Substantia nigra (tissue), 51 donors: ENCODE measurements at places on chromosomes 3 and 15.

GRCh38 chr15:63888146-63888545 lies 54.4 kb upstream of the HERC1 start:
- DNase-seq = no peak

DNA sequence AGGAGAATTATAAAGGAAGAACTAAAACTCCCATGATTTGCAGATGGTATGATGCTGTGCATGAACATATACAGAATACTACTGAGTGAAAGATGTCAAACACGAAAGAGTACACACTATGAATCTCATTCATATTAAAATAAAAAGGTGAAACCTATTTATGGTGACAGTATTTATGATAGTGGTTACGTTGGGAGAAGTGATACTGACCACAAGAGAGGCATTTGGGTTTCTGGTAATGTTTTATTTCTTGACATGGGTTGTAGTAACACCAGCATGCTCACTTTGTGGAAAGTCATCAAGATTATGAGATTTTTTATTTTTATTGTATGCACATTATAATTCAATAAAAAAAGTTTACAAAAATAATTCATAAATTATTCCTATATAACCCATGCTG lies 324.0 kb downstream of the GAP43 start:
- no peak for DNase-seq

DNA sequence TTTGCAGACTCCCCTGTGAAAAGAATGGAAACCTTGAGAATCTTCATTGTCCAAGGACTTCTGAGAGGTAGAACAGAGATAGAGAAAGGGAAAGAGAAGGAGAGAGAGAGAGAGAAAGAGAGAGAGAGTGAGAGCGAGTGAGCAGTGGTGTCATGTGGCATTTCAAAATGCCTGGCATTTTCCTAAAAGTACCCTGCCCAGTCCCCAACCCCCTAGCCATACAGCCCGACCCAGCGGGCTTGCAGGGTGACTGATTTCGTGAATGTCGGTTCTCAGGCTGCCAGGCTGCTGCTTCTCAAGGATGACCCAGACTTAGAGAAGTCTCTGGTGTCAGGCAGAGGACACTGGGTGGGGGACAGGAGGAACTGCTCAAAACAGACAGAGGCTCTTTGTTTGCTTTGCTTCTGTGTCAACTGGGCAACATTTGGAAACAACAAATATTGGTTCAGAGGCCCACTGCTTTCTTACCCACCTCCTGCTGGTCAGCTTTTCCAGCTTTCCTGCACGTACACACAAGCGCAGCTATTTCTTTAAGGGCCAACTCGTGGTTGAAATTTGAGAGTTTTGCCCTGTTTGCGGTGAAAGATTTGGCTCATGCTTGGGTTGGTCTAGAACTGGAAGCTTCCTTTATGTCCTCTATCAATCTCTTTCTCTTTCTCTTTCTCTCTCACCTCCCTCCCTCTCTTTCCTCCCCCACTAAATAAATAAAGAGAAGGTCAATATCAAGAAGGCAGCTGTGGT lies 3.7 kb upstream of the TF start:
- peak; percentile 48 for DNase-seq

DNA sequence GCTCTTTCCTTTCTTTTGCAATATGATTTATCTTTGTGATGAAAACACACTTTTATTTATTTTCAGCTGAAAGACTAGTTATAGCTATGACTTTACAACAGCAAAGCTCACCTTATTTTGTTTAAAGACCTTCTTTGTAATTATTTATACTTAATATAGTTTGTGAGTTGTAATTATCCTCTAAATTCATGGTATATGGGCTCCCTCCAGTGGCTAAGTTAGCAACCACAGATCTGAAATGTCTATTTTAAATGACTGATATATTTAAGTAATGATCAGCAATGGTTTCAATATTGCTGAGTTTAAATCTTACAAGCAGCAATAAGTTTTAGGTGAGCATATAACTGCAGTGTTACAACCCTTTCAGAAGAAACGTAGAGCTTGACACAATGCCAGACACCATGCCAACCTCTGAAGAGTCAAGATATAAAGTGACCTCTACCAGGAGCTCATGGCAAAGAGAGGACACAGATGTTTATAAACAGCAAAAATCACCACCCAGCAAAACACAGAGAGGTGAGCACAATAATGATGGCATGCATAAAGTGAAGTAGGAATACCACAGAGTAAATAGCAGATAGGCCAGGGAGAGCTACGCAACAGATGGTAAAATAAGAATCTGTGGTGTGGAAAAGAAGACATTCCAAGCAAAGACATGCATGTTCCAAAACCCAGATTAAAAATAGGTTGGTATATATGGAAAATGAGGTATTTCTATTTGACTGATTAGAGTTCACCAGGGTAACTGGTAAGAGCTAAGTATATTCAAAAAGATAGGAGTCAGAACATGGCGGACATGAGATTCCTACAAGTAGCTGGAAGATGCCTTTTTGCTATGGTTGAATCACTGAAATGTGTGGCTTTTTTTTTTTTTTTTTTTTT lies 143.7 kb upstream of the ZNF385D start:
- DNase-seq = no peak

- DNase-seq = no peak
Observed at GRCh38 chr3:193917158-193917557, 218.8 kb upstream of the HES1 start.

- peak; percentile 64 for DNase-seq
Observed at GRCh38 chr3:13493867-13494441, 13.8 kb downstream of the HDAC11 start.

DNA sequence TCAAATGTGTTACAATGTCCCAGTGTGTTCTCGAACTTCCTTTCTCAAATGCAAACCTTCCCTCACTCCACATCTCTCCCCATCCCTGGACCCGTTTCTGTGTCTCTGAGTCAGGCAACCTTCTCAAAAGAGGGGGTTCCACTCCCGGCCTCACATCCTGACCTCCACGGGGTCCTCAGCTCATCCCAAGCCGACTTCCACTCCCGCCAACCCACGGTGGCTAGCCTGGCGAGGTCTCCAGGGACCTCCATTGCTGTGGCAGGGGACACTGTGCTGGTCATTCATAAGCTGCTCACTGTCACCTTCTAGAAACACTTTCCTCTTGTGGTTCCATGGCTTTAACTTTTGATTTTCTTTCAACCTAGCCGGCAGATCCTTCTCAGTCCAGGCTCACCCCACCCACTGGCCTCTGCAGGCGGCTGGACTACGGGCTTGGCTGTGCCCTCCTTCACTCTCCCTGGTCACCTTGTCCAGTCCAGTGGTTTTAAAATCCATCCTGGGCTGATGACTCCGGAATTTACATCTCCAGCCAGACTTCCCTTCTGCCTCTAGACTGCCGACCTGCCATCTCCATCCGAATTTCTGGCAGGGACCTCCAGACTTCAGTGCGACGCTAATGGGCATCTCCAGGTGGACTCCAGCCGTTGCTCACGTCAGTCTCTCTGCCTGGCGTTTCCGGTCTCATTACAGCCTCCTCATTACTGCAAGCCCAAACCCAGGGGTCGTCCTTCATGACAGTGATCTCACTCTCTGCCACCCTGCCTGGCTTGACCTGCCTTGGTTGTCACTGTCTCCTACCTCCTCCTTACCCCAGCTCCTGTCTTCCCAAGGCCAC lies 20.0 kb downstream of the ABTB1 start:
- no peak for DNase-seq

GRCh38 chr3:46889381-46890110 lies 12.0 kb downstream of the PTH1R start:
- no peak for DNase-seq

DNA sequence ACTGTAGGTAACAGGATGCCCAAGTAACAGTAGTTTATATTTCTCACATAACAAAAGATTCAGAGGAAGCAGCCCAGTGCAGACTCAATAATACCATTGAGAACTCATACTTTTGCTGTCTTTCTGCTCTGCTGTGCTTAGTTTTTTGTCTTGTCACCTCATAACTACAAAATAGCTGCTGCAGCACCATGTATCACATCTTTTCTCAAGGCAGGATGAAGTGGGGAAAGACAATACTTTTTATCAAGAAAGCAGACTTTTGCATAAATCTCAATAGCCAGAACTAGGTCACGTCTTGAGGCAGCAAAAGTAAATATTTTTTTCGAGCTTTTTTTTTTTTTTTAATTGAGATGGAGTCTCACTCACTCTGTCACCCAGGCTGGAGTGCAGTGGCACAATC lies 39.6 kb upstream of the SYN2 start:
- no peak for DNase-seq

GRCh38 chr3:181756645-181757297 lies 45.0 kb downstream of the SOX2 start:
- no peak for DNase-seq

DNA sequence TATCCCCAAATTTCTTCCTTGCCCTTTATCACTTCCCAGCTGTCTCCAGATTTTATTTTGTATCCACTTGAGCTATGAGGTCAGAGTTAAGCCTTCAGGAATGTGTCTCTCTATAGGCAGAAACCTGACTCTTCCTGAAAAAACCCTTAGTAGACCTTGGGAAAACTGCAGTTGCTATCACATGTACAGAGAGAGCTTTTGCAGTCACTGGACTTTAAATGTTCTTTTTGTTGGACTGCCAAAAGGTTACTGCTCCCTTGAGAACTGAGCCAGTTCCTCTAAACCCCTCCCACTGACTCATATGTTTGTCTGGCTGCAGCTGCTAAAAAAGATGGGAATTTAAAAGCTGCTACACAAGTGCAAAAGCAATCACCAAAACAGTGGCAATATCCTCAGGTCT lies 169.1 kb upstream of the CCDC54 start:
- no peak for DNase-seq

- DNase-seq = no peak
Observed at GRCh38 chr3:154668187-154668586, 238.2 kb upstream of the GPR149 start.

GRCh38 chr15:89378296-89379151 lies 43.9 kb upstream of the POLG start:
- DNase-seq = no peak

- DNase-seq = no peak
Observed at GRCh38 chr3:46965151-46965550, 11.4 kb downstream of the CCDC12 start.

- no peak for DNase-seq
Observed at GRCh38 chr15:76791511-76791910, 113.6 kb downstream of the SCAPER start.

- peak; percentile 79 for DNase-seq
Observed at GRCh38 chr15:67542420-67543347, at the start of gene MAP2K5. Gene MAP2K5, plus strand, starts transcription at chr15:67542703. Its CDS starts 633 bp downstream, at chr15:67543336.

DNA sequence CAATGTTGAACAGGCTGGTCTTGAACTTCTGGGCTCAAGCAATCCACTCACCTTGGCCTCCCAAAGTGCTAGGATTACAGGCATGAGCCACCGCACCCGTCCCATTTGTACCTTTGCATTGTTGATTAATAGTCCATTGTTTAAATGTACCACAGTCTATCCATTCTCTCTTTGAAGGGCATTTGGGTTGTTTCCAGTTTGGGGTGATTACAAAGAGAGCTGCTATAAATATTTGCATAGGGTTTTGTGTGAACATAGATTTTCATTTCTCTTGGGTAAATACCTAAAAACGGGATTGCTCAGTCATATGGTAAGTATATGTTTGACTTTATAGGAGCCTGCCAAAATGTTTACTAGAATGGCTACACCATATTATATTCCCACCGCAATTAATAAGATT lies 13.7 kb upstream of the PTPRG start:
- no peak for DNase-seq

- DNase-seq = no peak
Observed at GRCh38 chr3:180329187-180329586, 272.8 kb upstream of the TTC14 start.

DNA sequence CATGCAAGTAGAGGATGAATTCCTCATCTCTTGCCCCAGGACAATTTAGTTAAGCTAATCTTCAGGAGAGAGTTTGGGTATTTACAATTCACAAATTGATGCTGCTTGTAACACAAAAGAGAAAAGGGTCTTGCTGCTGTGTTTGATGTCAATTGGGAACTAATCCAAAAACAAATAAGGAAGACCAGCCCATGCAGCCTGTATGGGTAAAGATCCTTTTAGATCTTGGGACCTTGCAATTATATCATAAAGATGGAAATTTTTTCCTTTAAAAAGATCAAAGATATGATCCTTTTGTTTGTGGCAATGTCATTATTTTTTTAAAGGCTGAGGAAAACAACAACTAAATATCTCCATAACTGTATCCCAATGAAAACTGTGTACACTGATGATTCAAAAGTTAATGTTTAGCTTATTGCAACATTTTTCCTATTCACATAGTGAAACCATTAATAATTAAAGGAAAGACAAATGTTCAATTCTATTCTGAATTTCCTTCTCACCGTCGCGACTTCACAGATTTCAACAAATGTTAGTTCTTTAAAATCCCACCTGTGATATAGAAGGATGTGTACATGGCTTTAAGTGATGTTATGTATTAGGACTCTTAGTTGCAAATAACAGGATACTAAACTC lies 40.2 kb downstream of the TMEM212 start:
- no peak for DNase-seq

GRCh38 chr3:13070391-13071070 lies 2.7 kb downstream of the IQSEC1 start:
- DNase-seq = no peak

DNA sequence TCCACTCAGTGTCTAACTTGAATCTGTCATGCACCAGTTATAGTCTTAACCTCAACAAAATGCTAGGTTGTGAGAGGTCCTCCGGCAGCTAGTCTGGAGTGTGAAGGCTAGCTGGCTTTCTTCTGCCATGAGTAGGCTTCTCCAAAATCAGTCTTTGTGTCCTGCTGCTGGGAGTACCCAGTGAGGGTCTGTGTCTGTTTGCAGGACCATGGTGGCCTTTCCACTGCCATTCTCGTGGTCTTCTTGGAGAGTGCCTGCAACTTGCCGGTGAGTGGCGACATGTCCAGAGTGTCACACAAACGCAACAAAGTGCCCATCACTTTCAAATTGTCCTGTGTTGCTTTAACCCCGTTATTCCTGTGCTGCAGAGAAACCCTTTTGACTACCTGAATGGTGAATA lies 34.0 kb downstream of the ESYT3 start:
- no peak for DNase-seq

- no peak for DNase-seq
Observed at GRCh38 chr3:42055291-42055690, 35.9 kb upstream of the TRAK1 start.

- DNase-seq = no peak
Observed at GRCh38 chr3:34957677-34958076, 681.6 kb upstream of the ARPP21 start.

DNA sequence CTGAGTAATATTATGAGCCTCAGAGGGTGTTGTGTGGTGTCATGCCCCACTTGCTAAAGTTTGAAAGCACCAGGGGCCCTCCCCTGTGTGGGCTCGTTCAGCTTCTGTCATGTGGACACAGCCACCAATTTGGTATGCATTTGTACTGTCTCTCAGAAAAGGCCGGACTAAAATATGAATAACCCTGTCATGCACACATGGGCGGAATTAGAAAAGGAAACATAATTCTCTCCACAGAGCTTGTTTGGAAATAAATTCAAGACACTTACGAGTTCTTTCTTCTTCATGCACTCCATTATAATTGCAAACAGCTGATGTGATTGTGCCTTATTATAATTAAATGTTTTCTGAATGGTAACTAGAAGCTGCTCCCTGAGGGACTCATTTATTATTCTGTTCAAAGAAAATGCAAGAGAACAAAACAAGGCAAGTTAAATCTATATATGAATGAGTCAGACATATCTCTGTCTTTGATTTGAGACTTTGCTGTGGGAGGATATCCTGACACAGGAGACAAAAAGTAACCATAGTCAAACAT lies 39.1 kb downstream of the TRPM1 start:
- DNase-seq = no peak

- no peak for DNase-seq
Observed at GRCh38 chr3:42660898-42661297, 7.4 kb downstream of the ZBTB47 start.

GRCh38 chr15:73907035-73907408 lies 19.2 kb upstream of the LOXL1 start:
- no peak for DNase-seq

- no peak for DNase-seq
Observed at GRCh38 chr15:70172124-70172523, 74.4 kb upstream of the TLE3 start.

- no peak for DNase-seq
Observed at GRCh38 chr3:138458774-138459499, 24.5 kb downstream of the ESYT3 start.
